Keratinocyte (primary cell): ENCODE measurements at places on chromosomes 5 and 9. TPM values are rescaled to one million over a fixed set of nuclear protein-coding genes. Genes with fewer than 3 reads are reported as not detected.

DNA sequence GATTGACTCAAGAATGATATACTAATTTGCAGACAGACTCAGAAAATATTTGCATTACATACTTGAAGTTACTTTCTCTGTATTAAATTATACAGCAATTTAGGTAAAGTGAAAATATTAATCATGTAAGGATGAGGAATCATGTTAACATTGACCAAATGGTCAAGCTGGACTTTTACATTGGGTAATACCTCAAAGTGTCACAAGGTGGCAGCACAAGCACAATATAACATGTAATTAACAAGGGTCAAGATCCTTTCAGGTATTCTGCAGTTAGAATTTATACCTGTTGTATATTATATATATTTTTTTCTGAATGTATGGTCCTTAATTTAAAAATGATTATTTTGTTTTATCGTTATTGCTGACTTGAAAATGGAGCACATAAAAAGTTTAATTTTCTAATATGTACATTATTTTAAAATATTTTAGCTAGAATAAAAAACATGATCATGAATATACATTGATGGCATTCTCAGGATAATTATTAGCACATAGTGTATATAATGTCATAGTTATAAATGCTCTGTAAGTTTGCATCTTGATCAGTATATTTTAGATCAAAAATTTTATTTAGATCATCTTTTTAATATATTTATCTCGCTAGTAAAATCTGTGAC lies 8.6 kb downstream of the HAPLN1 start:
- no peak for DNase-seq
- no peak overlapping the region for H3K4me3 ChIP-seq
- H3K36me3 ChIP-seq = no peaks in the 10 kb centered on the region
- peaks cover 6% of the 10 kb centered on the region for H3K27me3 ChIP-seq

GRCh38 chr9:123543492-123543891 lies 187.5 kb downstream of the CRB2 start:
- no peaks in the 10 kb centered on the region for H3K27me3 ChIP-seq
- no peak for DNase-seq
- H3K36me3 ChIP-seq = no peaks in the 10 kb centered on the region

DNA sequence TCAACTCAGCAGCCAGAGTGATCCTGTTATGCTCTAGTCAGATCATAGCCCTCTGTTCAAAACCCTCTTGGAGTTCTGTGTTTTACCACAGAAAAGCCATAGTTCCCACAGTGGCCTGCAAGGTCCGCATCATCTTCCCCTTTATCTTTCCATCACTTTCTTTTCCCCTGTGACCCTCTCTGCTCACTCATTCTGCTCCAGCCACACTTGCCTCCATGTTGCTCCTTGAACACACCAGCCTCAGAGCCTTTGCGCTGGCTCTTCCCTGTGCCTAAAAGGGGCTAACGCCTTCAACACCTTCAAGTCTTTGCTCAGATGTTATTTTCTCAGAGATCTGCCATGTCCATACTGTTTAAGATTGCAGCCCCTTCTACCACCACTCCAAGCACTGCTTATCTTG lies 26.3 kb downstream of the CSF2 start:
- peaks cover 43% of the 10 kb centered on the region for H3K4me1 ChIP-seq
- no peaks in the 10 kb centered on the region for H3K27me3 ChIP-seq
- no peak overlapping the region for H3K27ac ChIP-seq
- no peak overlapping the region for H3K4me3 ChIP-seq
- no peaks in the 10 kb centered on the region for H3K36me3 ChIP-seq
- no peak for DNase-seq

The RNF183 gene
- polyA plus RNA-seq = 0.10 TPM in 1 of 3 replicates, not detected in the others

The SNCB gene
- 0.21 to 1.00 TPM (median 0.69 TPM) in 3 replicates for polyA plus RNA-seq

- no peak overlapping the region for H3K27ac ChIP-seq
- DNase-seq = no peak
- no peaks in the 10 kb centered on the region for H3K4me1 ChIP-seq
- no peaks in the 10 kb centered on the region for H3K27me3 ChIP-seq
These were observed 15.7 kb downstream of the SQSTM1 start for GRCh38 chr5:179836225-179837019.

The KIF3A gene
- polyA plus RNA-seq = 7.0 to 15.4 TPM (median 8.6 TPM) in 3 replicates

GRCh38 chr9:91939978-91940377 lies 10.1 kb downstream of the ROR2 start:
- no peak overlapping the region for H3K4me3 ChIP-seq
- no peaks in the 10 kb centered on the region for H3K4me1 ChIP-seq
- H3K27me3 ChIP-seq = peaks cover 3% of the 10 kb centered on the region
- no peak for DNase-seq
- no peak overlapping the region for H3K27ac ChIP-seq

DNA sequence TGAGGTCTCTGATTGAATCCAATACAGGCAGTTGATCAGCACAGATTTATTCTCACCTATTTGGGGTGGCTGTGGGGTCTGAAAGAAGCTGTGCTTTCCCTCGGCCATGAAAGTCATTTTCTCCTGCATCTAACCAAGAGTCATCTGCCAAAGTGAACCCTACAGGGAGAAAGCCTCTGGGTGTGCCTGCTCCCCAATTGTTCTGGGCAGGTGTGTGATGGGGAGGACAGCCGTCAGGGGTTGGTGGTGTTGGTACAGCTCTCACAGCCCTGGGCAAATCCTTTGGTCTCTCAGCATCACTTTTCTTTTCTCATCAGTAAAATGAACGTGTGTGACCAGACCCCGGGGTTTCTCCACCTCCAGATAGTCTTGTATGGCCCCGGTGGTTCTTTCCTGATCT lies 2.5 kb downstream of the PHF2 start:
- no peak overlapping the region for H3K4me3 ChIP-seq
- H3K36me3 ChIP-seq = no peaks in the 10 kb centered on the region
- peaks cover 17% of the 10 kb centered on the region for H3K4me1 ChIP-seq
- H3K27ac ChIP-seq = no peak overlapping the region
- no peaks in the 10 kb centered on the region for H3K27me3 ChIP-seq
- no peak for DNase-seq

DNA sequence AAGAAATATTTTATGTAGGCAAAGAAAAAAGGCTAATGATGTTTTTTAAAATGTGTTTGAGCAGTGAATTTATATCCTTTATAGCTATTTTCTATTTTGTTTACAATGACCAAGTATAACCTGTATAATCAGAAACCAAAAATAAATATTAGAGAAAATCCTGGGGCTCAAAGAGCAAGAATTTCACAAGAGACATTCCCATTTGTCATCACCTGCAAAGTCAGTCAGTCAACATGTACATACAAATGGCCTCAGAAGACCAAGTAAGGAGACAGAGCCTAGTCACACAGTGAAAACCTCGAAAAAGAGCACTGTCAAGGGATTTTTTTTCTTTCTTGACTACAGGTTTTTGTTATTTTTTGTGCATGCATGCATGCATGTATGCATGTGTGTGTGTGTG lies 231.4 kb downstream of the GLIS3 start:
- DNase-seq = no peak
- no peak overlapping the region for H3K27ac ChIP-seq
- no peak overlapping the region for H3K4me3 ChIP-seq
- no peaks in the 10 kb centered on the region for H3K27me3 ChIP-seq
- H3K36me3 ChIP-seq = no peaks in the 10 kb centered on the region
- H3K4me1 ChIP-seq = no peaks in the 10 kb centered on the region

GRCh38 chr5:107123014-107123413 lies 547.7 kb downstream of the EFNA5 start:
- H3K27me3 ChIP-seq = no peaks in the 10 kb centered on the region
- DNase-seq = no peak
- no peaks in the 10 kb centered on the region for H3K36me3 ChIP-seq
- H3K27ac ChIP-seq = no peak overlapping the region
- no peak overlapping the region for H3K4me3 ChIP-seq
- no peaks in the 10 kb centered on the region for H3K4me1 ChIP-seq

GRCh38 chr5:78597068-78597973 lies 51.3 kb downstream of the LHFPL2 start:
- no peaks in the 10 kb centered on the region for H3K27me3 ChIP-seq
- peaks cover 36% of the 10 kb centered on the region for H3K4me1 ChIP-seq
- H3K4me3 ChIP-seq = no peak overlapping the region
- DNase-seq = no peak
- peak overlapping the region; percentile 57 for H3K27ac ChIP-seq
- H3K36me3 ChIP-seq = no peaks in the 10 kb centered on the region

DNA sequence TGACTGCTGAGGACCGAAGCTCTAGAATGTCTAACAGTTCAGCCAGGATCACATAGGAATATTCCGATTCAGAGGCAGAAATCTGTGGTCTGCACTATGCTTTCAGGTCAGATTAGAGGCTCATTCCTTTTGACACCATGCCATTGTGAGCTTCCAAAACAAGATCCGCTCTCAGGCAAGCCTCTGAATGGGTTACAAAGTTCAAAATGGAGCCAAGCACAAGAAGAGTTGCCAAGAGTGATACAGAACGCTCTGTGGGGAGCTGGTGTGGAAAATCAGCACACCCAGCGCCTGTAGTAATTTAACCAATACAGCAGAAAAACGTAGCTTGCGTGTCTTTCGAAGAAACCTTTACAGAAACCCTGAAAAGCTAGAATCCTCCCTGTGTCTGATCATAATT lies 33.3 kb upstream of the FAT2 start:
- no peak overlapping the region for H3K27ac ChIP-seq
- peaks cover 72% of the 10 kb centered on the region for H3K4me1 ChIP-seq
- no peak overlapping the region for H3K4me3 ChIP-seq
- H3K36me3 ChIP-seq = no peaks in the 10 kb centered on the region
- H3K27me3 ChIP-seq = no peaks in the 10 kb centered on the region

The HAPLN1 gene
- not detected in 3 replicates for polyA plus RNA-seq

The EPB41L4B gene
- 7.3 to 13.7 TPM (median 12.8 TPM) in 3 replicates for polyA plus RNA-seq

GRCh38 chr5:128339585-128339984 lies 198.5 kb downstream of the FBN2 start:
- H3K36me3 ChIP-seq = peaks cover 23% of the 10 kb centered on the region
- no peak overlapping the region for H3K27ac ChIP-seq
- no peaks in the 10 kb centered on the region for H3K4me1 ChIP-seq
- no peak overlapping the region for H3K4me3 ChIP-seq
- H3K27me3 ChIP-seq = no peaks in the 10 kb centered on the region

DNA sequence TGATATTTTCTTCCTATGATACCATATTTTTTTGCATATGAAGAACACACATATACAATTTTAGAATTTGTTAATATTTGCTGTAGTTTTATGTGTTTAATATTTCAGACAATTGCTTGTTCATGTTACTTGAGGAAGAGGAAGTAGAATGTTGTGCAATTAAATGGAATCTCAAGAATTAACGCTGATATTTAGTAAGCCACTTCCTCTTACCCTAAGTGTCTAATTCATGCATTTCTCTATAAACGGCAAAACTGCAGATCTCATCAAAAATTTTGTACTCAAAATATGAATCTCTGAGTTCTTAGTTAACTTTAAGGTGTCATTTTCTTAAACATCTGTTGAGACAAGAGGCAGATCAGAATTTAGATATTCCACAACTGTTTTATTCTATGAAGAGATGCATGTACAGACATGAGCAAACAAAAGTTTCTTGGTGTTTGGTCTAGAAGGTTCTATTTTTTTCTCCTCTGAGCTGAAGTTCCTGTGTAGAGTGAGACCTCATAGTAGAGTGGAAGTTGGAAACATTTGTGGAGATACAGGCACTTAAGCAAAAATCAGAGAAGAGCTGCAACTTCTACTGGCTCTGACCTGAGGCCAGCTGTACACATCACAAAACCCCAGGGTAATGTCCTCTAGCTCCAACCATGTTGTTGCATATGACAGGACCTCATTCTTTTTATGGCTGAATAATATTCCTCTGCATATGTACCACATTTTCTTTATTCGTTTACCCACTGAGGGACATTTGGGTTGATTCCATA lies 16.6 kb upstream of the TGFBI start:
- peak; percentile 75 for DNase-seq
- peak overlapping the region; percentile 68 for H3K27ac ChIP-seq
- H3K36me3 ChIP-seq = no peaks in the 10 kb centered on the region
- H3K4me3 ChIP-seq = no peak overlapping the region

The ADGRD2 gene
- polyA plus RNA-seq = 0.04 TPM in 1 of 3 replicates, not detected in the others
